ENCODE measurements at places on chromosomes 5 and 9. TPM values are rescaled to one million over a fixed set of nuclear protein-coding genes. Genes with fewer than 3 reads are reported as not detected.

The ZNF354C gene
- polyA plus RNA-seq = 0.41 TPM

The STPG3 gene
- not detected for polyA plus RNA-seq

The RLN2 gene
- polyA plus RNA-seq = 5.1 TPM

The SSNA1 gene
- polyA plus RNA-seq = 139 TPM

The RASEF gene
- polyA plus RNA-seq = not detected

The AGXT2 gene
- not detected for polyA plus RNA-seq

The PTGES gene
- not detected for polyA plus RNA-seq

The DND1 gene
- polyA plus RNA-seq = not detected

The PHF24 gene
- 0.06 TPM for polyA plus RNA-seq

The SLC44A1 gene
- 12.1 TPM for polyA plus RNA-seq

The CMBL gene
- not detected for polyA plus RNA-seq

The TMC1 gene
- not detected for polyA plus RNA-seq

The ALDH7A1 gene
- 5.6 TPM for polyA plus RNA-seq

The MYOZ3 gene
- not detected for polyA plus RNA-seq

The ITK gene
- 5.6 TPM for polyA plus RNA-seq

The AQP3 gene
- polyA plus RNA-seq = 18.7 TPM

The ABO gene
- not detected for polyA plus RNA-seq

The IQGAP2 gene
- 8.0 TPM for polyA plus RNA-seq

The FSTL4 gene
- not detected for polyA plus RNA-seq

The OTP gene
- polyA plus RNA-seq = not detected

The DNAI1 gene
- polyA plus RNA-seq = not detected

The DPH7 gene
- 38.3 TPM for polyA plus RNA-seq

The SYK gene
- polyA plus RNA-seq = 314 TPM

The PPIC gene
- not detected for polyA plus RNA-seq

The ZNF79 gene
- polyA plus RNA-seq = 8.7 TPM

The ZDHHC11B gene
- polyA plus RNA-seq = not detected

The REEP2 gene
- polyA plus RNA-seq = not detected

The SLC25A48 gene
- not detected for polyA plus RNA-seq

The TAF11L5 gene
- polyA plus RNA-seq = not detected

The LRRC14B gene
- not detected for polyA plus RNA-seq

The FOXE1 gene
- not detected for polyA plus RNA-seq

The SPINK4 gene
- not detected for polyA plus RNA-seq

The RUFY1 gene
- polyA plus RNA-seq = 53.7 TPM

The FBP1 gene
- 7.1 TPM for polyA plus RNA-seq

The SPATA31C1 gene
- polyA plus RNA-seq = not detected

The TSSK1B gene
- polyA plus RNA-seq = not detected

The OTULINL gene
- 1.2 TPM for polyA plus RNA-seq

The ANP32B gene
- 87.0 TPM for polyA plus RNA-seq

The ADAMTS13 gene
- polyA plus RNA-seq = 0.35 TPM

The FANCC gene
- 1.5 TPM for polyA plus RNA-seq

The FBXW2 gene
- 27.3 TPM for polyA plus RNA-seq

The EQTN gene
- 0.35 TPM for polyA plus RNA-seq

The CYSRT1 gene
- polyA plus RNA-seq = not detected

The SAXO1 gene
- polyA plus RNA-seq = not detected

The SLC31A2 gene
- 0.85 TPM for polyA plus RNA-seq

The POLR1E gene
- polyA plus RNA-seq = 13.7 TPM

The SRP19 gene
- 105 TPM for polyA plus RNA-seq

All from IgD-negative memory B cell (primary cell).